ENCODE measurements at places on chromosomes 6 and 20. TPM values are rescaled to one million over a fixed set of nuclear protein-coding genes. Genes with fewer than 3 reads are reported as not detected.

The TTPAL gene
- 14.3 TPM for total RNA-seq

The NFYA gene
- 11.7 TPM for total RNA-seq

The PKHD1 gene
- total RNA-seq: not detected

The DEFB124 gene
- 0.32 TPM for total RNA-seq

The SNX21 gene
- total RNA-seq: 7.7 TPM
